ENCODE measurements at places on chromosomes 7 and 10.

DNA sequence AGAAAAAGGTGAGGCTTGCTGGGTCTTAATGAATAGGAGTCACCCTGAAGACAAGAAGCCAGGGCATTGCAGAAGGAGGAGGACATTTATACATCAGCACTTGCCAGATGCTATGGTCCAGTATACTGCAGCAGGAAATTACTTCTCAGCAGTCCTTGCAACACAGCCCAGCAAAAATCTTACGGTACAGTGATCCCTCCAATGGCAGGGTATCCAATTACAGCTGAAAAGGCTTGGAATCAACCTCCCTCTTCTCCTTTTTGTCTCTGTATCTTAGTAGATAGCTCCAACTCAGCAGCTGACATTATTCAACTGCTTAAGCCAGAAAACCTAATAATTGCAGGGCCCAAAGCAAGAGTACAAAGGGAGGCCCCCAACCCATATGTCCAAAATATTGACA lies 128.3 kb upstream of the COBL start:
- no peak for DNase-seq

DNA sequence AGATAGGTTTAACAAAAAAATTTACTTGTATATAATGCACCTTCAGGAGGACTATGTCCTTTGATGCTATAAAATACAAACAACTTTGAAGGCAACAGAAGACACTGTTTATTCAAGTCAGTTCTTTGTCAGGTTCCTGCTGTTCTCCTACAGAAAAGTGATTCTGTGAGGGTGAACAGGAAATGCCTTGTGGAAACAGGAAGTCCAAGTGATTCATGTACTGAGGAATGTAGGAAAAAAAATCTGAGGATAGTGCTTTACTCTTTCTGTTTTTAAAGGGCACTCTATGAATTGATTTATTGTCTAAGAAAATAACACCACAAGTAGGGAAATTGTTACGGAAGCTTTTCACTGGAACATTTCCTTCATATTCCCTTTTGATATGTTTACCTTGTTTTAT lies 171.9 kb downstream of the HDAC9 start:
- peak; percentile 76 for DNase-seq

GRCh38 chr7:149495785-149496641 lies 1.6 kb downstream of the ZNF746 start:
- DNase-seq = peak; percentile 81

GRCh38 chr7:34309116-34309515 lies 348.9 kb upstream of the NPSR1 start:
- peak; percentile 16 for DNase-seq

GRCh38 chr7:87369216-87369615 lies 23.8 kb downstream of the CROT start:
- no peak for DNase-seq

DNA sequence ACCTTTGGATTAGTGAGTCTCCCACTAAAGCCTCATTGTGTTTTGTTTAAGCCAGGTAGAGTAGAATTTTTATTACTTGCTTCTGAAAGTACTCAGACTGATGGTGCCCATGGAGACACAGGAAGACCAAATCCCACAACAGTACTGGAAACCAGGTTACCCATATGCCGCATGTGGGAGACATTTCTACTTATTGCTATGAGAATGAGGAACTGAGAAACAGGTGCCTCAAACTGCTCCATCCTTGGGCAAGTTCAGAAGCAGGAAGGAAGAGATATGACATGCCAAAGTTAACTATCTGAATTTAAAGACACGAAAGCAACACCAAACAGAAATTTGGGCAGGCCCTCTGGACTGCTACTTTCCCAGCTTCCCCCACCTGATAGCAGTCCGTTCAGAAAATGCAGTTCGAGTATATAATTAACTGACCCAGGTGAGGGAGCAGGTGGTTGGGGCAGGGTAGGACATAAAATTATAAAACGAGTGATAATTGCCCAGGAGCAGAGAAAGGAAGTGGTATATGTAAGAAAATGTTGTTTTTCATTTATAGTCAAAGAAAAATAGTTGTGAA lies 382.3 kb upstream of the MTPN start:
- no peak for DNase-seq

DNA sequence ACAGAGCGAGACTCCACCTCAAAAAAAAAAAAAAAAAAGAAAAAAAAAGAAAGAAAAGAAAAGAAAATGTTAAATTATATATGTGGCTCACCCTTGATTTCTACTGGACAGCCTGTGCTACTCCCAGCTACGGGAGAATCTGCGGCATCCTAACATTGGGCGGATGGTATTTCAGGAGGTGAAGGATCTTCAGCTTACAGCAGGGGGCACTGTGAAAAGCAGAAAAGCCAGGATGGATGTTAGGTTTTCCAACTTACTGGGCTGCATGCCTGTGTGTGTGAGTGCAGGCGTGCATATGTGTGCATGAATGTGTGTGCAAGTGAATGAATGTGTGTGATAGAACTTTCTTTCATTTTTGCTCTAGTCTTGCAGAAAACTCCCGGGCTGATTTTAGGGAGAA lies 1066.5 kb downstream of the TYW1 start:
- DNase-seq = no peak

DNA sequence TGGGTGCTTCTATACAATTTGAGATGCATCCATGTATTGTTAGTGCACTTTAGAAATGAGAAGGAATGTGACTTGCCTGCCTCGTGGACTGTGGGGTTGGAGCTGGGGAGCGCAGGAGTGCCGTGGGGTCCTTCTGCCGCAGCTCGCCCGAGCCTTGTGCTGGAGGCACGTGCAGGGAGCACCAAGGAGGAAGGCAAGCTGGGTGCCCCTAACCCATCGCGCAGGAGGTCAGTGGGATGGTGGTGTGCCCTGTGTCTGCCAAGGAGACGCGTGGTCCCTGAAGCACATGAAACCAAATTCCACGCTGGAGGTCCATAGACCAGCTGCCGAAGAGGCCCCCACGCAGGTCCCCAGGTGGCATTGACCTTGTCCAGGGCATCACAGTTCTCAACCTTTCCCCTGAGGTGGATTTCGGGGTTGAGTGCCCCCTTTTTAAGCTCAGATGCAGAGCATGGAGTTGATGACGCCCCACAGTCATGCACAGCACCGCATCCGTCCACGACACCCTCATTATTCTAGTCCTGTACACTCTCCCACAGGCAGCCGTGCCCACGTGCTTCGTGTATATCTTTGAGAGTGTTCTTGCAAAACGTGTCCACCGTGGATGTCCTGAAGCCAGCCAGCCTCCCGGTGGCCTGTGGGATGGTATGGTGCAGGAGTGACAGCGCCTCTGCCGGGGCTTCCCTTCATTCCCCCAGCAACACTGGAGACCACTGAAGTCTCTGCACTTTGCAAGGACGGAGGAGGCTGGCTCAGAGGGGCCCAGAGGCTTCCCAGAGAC lies 35.5 kb downstream of the FKBP6 start:
- no peak for DNase-seq

DNA sequence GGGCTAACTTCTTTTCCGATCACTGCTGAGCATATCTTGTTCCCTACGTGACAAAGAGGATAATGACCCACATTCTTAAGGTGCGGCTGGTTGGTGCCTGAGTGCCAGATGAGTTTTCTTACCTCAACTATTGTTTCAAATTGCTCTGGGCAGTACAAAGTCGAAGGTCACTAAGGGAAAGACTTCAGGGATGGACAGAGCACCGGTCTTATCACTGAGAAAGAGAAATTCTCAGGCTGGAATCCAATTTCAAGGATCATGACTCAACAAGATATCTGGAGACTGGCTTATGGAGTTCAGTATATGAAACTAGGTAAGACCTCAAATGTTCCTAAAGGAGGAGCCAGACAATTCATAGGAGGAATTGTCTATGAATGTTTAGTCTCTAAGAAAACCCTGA lies 780.3 kb downstream of the SUGCT start:
- no peak for DNase-seq

DNA sequence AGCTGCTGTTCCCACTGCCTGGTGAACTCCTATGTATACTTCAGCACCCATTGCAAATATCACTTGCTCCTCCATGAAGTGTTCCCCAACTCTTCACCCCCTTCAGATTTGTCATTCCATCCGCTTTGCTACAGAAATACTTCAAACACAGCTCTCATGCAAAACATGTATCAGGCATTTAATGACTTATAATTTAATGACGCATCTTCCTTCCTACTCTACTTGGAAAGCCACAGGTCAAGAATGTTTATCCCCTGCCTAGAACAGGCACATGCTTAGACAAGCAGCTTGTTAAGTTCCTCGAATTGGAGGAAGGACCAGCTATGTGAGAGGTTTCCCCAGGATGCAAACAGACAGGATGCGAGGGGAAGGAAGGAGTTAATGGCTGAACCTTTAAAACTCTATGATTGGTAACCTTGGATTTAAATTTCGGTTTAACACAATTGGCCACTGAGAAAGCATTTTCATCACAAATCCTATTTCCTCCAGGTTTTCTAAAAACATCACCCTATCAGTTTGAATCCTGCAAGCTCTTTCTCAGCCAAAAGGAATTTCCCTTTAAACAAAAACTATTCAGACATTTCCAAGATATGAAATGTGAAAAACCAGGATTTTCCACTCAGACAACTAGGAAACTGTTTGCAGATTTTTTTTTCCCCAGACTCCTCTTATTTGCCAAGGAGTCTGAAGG lies 11.5 kb downstream of the CREB3L2 start:
- DNase-seq = peak; percentile 81

GRCh38 chr7:158134824-158135223 lies 452.8 kb downstream of the PTPRN2 start:
- DNase-seq = no peak

DNA sequence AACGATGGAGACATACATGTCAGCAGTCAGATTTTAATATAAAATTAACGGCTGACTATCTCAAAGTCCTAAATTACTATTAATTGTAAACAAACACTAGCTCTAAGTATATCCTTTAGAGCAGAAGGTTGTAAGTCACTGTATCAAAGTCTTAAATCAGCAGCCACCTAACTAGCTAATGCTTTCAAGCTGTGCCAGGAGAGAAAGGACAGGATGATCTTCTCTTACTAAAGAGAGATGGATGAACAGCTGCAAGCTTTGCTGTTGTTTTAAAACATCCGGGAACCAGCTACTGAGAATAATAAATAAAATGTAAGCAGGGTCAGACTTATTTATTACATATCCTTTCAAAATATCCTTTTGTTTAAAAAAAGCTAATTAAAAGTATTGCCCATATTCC lies 24.0 kb upstream of the ABLIM1 start:
- no peak for DNase-seq

DNA sequence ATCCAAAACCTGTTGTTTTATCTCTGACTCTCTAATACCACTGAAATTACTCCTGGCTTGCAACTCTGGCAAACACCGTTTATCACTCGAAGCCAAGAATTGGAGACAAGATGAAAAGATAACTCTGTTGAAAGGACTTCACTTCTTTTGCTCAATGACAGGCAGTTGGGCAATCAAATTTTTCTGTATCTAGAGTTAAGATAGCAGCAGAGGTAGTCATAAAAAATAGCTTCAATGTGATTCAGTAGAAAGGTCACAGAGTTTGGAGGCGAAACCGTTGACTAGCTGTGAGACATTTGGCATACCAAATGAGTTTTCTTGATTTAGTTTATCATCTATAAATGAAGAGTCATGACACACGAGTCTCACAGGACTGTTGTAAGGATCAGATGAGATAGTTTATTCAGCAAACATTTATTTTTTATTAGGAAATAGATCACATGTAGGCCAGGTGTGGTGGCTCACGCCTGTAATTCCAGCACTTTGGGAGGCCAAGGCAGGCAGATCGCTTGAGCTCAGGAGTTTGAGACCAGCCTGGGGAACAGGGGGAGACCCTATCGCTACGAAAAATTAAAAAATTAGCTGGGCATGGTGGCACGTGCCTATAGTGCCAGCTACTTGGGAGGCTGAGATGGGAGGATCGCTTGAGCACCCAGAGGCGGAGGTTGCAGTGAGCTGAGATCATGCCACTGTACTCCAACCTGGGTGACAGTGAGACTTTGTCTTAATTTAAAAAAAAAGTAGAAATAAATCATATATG lies 23.6 kb downstream of the AKR1B1 start:
- no peak for DNase-seq

DNA sequence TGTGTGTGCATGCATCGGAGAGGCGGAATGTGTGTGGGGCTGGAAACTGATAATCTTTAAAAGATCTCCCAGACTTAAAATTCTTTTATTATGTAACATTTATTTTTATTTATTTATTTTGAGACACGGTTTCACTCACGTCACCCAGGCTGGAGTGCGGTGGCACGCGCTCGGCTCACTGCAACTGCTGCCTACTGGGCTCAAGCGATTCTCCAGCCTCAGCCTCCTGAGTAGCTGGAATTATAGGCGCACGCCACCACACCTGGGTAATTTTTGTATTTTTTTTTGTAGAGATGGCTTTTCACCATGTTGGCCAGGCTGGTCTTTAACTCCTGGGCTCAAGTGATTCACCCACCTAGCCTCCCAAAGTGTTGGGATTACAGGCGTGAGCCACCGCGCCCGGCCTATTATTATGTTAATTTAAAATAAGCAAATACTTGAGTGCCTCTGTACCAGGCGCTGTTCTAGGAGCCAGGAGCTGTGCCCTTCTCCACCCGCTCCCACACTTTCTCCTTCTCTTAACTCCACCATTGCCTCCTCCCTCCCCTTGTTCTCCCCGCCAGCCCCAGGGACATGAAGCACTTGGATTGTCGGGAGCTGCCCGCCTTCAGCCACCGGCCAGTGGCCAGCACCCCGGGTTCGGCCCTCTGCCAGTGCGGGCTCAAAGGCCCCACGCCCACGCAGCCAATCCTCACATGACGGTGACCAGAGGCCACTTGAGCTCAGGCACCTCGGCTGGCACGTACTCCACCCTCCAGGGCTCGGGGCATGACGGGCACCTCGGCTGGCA lies 163.6 kb downstream of the DNAJB6 start:
- DNase-seq = no peak

DNA sequence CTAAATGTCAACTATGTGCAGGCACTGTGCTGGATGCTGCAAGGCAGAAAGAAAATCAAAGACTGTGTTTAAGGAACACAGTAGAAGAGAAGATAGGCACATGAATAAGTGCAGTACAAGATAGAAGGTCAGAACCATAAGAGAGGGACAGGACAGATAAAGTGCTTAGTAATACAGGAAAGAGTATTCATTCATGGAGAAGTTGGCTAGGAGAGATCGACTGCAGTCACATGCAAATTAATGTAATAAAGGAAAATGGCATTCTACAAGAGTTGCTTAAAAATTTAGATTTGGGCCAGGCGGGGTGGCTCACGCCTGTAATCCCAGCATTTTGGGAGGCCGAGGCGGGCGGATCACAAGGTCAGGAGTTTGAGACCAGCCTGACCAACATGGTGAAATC lies 24.8 kb downstream of the KIF5B start:
- DNase-seq = no peak

Data from Daoy (cell line).